Kidney (tissue), 22 donors: ENCODE measurements at places on chromosomes 6 and 20. TPM values are rescaled to one million over a fixed set of nuclear protein-coding genes. Genes with fewer than 3 reads are reported as not detected.

Gene CDYL
- total RNA-seq, result 46.8 TPM

DNA sequence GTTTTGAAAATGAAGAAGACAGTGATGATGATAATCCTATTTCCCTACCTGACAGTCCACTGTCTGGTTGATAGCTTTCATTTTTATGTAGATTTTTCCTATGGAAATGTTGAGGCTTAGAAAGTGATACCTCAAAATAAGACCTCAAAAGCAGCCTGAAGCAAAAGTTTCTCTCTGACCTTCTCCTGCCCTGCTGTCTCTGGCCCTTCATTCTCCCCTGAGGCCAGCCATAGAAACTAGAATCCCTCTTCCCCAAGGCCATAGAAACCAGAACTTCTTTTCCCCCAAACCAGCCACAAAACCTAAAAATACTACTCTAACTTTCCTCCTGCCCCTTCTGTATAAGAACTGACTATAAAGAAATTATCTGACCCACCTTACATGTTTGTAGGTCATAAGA lies 52.6 kb upstream of the GCM1 start:
- no peak for DNase-seq

DNA sequence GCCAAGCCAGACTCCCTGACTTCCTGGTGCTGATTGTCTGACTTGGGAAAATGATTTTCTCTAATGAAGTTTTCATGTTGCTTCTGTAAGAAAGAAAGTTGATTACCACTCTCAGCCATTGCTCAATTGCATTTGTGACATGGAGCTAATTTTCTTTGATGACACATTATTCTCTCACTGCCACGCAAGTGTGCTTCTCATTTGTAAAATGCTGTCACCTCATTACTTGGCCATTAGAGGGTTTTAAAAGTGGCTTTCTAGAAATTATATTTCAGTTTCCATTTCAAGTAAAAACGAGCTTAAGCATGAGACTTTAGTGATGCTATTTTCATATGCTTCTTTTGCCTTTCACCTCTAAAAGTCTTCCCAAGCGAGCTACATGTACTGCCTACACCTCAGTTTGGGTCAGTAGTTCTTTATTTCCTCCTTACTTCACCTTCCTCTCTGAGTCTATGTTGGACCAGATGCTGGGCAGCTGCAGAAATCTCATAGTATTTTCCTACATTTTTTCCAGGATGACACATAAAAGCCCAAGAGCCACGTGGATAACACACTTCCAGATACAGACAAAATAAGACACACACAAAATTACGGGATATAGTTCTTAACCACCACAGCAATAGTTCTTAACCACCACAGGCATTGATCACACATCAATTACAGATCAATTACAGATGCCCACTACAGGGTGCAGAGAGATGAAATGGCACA lies 6.3 kb upstream of the FAM210B start:
- no peak for DNase-seq

Gene KCNQ2
- 2.2 TPM for total RNA-seq

DNA sequence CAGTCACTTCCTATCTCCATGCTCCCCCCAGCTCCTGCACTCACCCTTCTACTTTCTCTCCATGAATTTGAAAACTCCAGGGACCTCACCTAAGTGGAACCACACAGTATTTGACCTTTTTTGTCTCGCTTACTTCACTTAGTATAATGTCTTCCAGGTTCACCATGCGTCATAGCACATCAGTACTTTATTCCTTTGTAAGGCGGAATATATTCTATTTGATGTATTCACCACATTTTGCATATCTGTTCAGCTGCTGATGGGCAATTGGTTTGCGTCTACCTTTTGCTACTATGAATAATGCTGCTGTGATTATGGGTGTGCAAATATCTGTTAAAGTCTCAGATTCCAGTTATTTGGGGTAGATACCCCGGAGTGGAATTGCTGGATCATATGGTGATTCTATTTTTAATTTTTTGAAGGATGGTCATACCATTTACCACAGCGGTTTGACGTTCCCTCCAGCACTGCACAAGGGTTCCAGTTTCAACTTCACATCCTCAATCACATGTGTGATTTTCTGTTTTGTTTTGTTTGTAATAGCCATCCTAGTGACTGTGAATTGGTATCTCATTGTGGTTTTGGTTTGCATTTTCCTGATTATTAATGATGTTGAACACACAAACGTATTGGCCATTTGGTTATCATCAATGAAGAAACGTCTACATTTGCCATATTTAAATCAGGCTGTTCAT lies 20.3 kb upstream of the SYNDIG1 start:
- DNase-seq, result no peak

GRCh38 chr6:159654483-159655098 lies 38.5 kb downstream of the SOD2 start:
- no peak for DNase-seq

- DNase-seq, result no peak
Observed at GRCh38 chr6:109143191-109143590, 47.9 kb downstream of the CEP57L1 start.

- no peak for DNase-seq
Observed at GRCh38 chr6:104589940-104590339, 269.8 kb downstream of the HACE1 start.
